ENCODE measurements at places on chromosomes 11 and 22.

DNA sequence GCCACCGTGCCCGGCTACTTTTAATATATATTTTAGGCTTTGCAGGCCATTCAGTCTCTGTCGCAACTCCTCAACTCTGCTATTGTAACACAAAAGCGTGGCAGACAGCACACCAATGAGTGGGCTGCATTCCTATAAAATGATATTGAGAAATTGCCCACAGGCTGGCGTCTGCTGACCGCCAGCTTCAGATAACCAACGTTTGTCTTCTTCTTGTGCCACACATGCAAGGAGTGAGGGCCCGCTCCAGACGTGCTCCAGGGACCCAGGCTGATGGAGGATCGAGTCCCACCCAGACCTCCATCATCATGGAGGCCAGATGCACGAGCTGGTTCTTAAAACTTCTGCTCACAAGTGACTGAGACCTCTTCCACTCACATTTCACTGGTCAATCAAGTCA is 35.4 kb upstream of the LINC01488 start:
- DNase-seq: no peak

DNA sequence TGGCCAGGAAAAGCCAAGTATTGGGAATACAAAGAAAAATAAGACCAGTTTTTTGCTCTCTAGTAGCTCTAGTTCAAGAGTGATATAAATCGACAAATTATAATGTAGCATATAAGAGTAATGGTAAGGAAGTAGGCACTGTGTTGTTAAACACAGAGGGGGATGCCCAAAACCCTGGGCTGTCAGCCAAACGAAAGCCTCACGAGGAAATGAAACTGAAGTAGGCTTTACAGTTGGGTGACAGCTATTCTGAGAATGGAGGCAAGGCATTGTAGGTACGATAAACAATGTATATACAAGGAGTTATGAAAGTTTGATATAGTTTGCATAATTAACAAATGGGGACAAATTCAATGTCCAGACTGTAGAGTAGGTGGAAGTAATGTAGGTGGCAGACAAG is 176.4 kb downstream of the FAM181B start:
- DNase-seq: no peak

- DNase-seq: no peak
These were observed 8.2 kb upstream of the PRSS23 start for GRCh38 chr11:86792150-86792549.

- DNase-seq: peak; percentile 69
These were observed 33.2 kb upstream of the CAVIN3 start for GRCh38 chr11:6353367-6353987.

DNA sequence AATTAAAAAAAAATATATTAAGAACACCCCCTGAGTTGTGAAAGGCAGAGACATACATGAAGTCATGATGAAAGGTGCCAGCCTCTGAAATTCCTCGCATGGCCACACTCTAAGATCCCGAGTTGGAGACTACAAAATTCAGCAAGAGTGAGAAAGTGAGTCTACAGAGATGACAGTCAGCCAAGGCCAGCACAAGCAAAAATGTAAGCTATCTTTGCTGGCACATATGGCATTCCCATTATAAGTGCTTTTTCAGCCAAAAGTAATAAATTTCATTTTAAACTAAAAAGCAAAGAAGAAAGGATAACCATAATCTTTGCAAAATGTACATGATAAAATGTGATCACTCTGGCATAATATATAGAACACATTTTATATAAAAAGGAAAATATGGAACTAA is 40.6 kb downstream of the FANCF start:
- no peak for DNase-seq

DNA sequence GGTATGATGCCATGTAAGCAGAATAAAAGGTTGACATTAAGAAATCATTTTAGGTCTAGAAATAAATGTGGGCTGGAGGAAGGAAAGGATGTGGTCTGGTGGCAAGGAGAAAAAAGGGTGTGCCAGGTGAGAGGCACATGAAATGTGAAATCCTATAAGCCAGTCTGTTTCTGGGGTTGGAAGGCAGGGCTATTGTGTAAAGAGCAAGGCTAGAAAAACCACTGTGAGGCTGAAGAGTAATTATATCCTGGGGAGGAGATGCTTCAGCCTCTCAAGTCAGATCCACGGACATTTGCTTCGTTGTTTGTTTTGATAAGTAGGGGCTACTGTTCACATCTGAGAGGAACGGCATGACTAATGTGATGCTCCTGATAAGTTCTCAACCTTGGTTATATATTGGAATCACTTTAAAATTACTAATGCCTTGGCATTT is 77.5 kb upstream of the CTSC start:
- DNase-seq: no peak

DNA sequence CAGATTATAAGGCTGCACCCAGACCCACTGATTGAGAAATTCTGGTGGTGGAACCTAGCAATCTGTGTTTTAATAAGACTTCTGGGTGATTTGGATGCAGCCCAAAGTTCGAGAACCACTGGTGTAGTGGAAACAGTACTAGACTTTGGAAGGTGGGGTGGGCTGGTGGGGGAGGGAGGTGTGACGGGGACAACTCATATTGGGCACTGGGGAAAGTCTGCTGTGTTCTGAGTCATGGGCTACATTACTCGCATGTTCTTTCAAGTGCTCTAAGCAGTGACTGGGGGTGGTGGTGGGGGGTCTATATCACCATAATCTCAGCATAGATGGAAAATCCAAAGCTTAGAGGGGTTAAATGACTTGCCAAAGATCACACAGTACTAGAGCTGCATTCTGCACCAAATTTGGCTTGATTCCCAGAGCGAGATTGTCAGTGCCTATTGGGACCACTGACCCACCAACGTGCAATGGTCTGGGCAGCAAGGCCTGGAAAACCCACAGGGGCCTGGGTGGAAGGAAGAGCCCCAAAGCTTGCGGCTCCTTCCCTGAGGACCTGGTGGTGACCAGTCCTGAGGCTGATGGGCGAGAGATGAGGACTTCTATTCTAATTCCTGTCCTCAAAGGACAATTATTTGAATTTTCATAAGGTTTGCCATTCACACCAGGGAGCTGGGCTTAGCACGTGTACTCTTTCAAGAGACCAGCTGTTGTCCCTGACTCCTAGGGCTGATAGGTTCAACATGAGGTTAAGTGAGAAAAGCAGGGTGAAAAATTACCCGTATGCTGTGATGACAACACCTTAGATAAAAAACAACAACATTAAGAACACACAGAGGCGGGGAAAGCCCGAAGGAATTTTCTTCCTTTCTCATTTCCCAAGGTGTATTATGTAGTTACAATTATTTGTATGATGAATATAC is 77.5 kb upstream of the NARS2 start:
- no peak for DNase-seq

GRCh38 chr11:133843454-133843987 is 1.8 kb downstream of the SPATA19 start:
- DNase-seq: no peak

DNA sequence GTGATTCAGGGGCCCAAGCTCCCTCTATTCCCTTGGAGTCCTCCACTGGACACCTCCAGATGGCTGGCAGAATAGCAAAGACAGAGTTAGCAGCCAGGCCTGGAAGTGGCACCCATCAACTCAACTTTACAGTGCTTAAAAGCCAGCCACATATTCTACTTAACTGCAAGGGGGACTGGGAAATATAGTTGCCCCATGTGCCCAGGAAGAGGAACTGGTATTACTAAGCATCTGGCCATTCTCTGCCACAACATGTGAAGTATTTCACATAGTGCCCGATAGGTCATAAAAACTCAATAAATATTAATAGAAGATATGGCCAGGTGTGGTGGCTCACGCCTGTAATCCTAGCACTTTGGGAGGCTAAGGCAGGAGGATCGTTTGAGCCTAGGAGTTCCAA is 5.5 kb upstream of the IL10RA start:
- no peak for DNase-seq

- DNase-seq: no peak
These were observed 1.7 kb downstream of the PTH start for GRCh38 chr11:13494051-13494450.

GRCh38 chr11:121740902-121741301 is 288.1 kb upstream of the SORL1-AS1 start:
- DNase-seq: no peak

DNA sequence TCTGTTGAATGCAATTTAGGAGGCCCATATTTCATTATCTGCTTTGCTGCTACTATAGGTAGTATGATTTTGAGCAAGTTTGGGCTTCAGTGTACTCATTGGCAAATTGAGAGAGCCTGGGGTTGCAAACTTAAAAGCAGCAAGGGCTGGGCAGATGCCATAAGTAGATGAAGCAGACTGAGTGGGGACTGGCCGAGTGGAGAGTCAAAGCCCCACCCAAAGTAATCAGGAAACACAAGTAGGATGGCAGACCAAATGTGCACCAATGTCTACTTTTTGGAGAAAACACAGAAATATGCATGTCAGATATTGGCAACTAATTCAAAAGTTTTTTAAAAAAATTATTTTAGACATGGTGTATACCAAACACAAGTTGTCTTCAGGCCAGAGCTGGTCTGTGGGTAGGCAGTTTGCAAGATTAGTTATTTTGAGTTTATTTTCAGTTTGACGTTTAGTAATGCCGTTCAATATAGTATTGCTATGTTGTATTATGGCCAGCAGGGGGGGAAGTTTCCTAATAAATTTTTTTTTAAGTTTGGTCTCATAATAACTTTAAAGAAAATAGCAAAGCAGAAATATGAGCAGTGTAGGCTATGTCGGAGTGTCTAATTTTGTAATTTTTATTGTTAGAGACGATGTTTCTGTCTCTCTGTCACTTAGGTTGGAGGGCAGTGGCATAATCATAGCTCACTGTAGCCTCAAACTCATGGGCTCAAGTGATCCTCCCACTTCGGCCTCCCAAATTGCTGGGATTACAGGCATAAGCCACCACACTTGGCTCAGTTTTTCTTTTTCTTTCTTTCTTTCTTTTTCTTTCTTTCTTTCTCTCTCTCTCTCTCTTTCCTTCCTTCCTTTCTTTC is 105.1 kb downstream of the HIPK3 start:
- DNase-seq: no peak

GRCh38 chr11:74134661-74135060 is 36.1 kb downstream of the C2CD3 start:
- DNase-seq: no peak

DNA sequence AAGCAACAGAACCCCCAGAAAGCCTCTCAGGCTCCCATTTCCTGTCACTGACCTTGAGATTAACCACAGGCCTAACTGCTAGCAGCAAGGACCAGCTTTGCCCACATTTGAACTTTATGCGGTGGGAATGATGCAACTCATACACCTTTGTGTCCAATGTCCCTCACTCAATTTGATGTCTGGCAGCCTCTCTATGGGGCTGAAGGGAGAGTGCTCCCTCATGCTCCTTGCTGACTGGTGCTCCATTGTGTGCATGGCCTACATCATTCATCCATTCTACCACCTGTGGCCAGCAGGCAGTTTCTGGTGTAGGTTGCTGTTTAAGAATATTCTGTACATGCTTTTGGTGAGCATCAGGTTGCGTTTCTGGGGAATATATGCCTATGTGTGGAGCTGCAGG is 31.9 kb downstream of the KCNQ1OT1 start:
- DNase-seq: peak; percentile 1

DNA sequence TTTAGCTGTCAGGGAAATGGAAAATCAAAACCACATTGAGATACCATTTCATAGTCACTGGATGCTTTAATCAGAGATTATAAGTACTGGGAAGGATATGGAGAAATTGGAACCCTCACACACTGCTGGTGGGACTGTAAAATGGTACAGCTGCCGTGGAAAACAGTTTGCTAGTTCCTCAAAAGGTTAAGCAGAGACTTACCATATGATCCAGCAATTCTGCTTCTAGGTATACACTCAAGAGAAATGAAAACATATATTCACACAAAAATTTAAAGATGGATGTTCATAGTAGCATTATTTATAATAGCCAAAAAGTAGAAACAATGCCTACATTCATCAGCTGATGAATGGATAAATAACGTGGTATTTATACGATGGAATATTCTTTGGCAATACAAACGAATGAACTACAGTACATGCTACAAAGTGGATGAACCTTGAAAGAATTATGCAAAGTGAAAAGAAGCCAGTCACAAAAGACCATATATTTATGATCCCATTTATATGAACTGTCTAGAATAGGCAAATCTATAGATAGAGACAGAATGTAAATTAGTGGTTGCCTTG is 23.0 kb downstream of the RNF121 start:
- no peak for DNase-seq

- no peak for DNase-seq
These were observed 12.1 kb downstream of the TRPM5 start for GRCh38 chr11:2432171-2432621.

DNA sequence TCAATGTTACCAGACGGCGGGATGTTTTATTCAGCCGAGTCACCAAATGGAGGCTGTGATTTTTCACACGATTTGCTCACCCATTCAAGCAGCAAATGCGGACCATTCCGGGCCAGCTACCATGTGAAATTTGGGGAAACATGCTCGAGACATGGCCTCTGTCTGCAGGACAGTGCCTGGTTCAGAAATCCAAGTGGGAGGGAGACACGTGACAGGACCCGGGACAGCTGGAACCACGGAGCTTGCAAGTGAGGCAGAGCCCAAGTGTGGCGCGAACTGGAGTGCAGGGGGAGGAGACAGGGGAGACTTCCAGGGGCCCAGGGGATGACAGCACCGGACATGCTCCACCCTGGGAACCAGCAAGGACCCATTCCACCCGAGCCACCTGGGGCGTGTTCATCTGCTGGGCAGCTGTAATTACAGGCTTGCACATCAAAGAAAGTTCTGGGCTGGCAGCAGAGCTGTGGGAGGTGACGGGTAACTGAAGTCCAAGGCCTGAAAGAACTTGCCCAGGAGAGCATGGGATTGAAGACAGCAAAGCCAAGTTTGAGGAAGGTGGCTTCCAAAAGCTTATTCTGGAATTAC is 16.5 kb downstream of the CERK start:
- no peak for DNase-seq

DNA sequence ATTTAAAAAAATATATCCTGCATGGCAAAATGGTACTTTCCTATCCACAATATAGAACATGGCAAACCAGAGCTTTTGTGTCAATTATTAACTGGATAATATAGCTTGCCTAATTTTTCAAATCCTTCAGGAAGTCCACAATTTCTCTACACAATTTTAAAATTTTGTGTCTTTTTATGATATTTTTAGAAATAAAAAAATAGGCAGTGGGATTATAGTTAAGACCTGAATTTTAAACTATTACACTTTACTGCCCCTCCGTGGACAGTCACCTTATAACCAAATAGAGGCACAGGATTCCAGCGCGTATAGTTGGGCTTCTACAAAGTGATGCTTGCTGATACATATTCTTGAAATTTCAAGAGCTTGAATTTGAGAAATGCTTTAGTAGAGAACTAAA is 2.1 kb upstream of the DMC1 start:
- peak; percentile 32 for DNase-seq

- DNase-seq: no peak
These were observed 1004.5 kb upstream of the CCDC90B start for GRCh38 chr11:84290647-84291046.
